NCI-H2081 treated with DMSO at 0.1 percent for 48 hours (cell line): ENCODE measurements at places on chromosomes 16 and 17.

DNA sequence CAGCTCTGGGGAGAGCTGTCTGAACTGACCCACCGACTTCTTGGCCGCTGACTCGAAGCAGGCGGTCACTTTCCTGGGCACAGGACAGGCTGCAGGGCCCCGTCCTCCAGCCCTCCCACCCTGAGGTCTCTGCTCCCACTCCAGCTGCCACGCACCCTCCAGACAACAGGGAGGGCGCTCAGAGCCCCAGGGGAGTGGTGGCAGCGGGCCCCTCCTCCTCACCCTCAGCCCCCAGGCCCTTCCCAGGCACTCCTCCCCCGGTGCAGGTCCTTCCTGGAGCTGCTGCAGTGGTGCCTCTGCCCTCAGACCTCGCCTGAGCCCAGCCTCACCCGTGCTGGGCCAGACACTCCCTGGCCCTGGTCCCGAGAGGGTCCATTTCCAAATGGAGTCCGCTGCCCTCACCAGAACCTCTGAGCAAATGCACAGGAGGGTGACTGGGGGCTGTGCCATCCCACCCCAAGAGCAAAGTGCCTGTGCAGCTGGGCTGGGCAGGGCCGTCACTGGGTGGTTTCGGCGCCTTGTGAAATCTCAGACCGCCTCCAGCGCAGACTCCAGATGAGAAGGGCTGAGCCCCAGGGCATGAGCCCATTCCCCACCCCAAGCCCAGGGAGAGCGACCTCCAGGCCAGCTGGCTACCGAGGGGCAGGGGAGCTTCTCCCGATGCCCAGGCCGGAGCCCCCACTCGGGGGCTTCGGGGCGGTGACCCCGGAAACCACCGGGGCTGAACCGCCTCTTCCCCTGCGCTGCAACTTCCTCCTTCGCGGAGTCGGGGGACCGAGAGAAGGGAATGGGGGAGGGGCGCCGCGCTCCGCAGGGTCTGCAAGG is 717 bp downstream of the CYBA start:
- no peak for DNase-seq

GRCh38 chr17:50686494-50687199 is 21.1 kb downstream of the ANKRD40 start:
- no peak for DNase-seq

- no peak for DNase-seq
These were observed 267.7 kb downstream of the FTO start for GRCh38 chr16:53971616-53972015.

DNA sequence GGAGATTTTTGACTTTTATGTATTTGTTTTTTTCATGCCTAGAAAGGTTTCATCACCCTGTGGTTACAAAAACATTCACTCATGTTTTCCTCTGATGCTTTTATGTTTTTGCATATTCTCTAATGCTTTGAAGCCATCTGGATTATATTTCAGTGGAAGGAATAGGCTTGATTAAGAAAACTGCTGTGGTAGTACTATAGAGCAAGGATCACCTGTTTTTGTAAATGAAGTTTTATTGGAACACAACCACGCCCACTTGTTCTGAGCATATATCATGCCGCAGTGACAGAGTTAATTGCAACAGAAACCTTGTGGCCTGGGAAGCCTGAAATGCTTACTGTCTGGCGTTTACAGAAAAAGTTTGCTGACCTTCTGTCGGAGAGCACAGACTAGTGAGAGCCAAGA is 11.5 kb downstream of the COX10 start:
- DNase-seq, result no peak

DNA sequence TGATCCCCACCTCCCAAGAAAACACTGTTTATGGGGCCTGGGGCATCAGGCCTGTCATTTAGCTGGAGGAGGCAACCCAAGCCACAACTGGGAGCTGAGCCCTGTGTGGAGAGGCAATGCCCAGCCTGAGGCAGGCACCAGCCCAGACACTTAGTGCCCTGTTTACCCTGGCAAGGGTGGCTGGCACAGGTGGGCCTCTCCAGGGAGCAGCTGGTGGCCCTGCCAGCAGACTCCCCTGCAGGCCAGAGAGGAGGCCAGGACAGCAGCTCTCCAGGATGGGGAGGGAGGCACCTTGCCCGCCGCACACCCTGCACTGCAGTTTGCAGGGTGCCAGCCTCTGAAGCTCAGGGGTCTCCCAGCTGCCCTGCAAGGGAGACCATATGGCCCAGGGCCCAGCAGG is 9.1 kb upstream of the TMEM92 start:
- DNase-seq, result no peak

GRCh38 chr17:47212458-47212857 is 3.3 kb downstream of the MYL4 start:
- no peak for DNase-seq

DNA sequence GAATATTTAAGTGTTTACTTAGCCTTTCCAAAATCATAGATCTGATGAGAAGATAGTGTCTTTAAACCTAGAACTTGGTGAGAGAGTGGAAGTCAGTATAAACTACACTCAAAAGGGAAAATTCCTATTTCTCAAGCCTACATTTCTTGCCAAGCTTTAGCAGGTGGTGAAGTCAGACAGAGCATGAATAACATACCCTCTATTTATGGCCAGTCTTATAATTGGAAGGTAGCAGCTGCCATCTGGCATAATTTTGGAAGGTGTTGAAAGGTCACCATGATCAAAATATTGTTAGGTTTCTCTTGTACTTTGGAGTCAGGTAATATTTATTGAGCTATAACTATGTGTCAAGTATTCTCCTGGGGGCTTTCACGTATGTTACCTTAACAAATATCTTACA is 729.3 kb upstream of the KIF2B start:
- DNase-seq, result no peak

DNA sequence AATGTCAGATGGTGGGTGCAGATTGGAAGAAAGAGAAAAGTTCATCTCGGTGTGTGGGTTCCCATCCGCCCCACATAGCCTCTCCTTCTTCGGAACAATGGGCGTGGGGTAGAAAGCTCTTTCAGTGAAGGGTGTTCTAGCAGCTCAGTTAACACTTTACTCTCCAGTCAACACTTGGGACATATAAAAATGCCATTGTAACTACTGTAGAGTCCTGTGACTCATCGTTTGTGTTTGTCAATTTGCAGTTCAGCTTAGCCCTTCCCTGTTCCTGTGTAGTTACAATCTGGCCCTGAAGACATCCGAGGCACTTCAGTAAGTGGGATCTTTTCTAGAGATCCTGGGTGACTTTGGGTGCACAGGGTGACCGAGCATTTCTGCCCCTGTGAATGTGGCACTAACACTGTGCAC is 11.5 kb upstream of the CLEC18C start:
- no peak for DNase-seq

DNA sequence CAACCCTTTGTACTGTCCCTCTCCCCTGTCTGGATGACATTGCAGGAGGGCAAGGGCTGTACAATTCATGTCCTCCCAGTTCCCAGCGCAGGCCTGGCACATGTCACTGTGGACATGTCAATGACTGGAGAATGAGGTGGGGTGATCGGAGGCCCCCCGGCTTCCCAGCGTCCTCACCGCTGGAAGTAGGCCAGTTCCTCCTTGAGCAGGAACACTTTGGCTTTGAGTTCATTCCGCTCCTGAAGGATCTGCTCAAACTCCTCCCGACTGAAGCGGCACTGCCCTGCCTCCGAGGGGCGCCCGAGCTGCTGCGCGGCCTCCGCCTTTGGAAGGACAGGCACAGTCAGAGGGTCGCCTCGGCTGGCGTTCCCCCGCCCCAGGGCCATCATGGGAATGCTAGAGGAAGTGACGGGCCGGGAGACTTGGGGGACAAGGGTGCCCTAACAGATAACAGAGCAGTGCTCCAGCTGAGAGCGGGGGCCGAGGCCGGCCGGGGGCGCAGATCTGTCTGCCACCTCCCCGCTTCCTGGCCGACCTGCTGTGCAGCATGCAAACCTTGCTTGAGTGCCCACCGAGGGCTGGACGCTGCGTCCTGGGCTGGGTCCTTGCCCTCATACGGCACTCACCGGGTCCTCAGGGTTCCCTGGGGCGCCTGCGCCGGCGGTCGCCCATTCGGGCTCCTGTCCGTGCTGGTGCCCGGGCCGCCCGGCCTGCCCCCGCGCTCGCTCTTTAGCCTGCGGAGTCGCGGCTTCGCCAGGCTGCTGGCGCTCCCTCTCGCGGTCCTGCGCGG is 1.3 kb downstream of the RILP start:
- no peak for DNase-seq

GRCh38 chr16:67545665-67546024 is 16.7 kb upstream of the CTCF start:
- no peak for DNase-seq

- DNase-seq, result no peak
These were observed 26.9 kb downstream of the ATAD5 start for GRCh38 chr17:30858556-30859250.

- DNase-seq, result no peak
These were observed 174.3 kb upstream of the TNRC6C start for GRCh38 chr17:77783991-77784820.

DNA sequence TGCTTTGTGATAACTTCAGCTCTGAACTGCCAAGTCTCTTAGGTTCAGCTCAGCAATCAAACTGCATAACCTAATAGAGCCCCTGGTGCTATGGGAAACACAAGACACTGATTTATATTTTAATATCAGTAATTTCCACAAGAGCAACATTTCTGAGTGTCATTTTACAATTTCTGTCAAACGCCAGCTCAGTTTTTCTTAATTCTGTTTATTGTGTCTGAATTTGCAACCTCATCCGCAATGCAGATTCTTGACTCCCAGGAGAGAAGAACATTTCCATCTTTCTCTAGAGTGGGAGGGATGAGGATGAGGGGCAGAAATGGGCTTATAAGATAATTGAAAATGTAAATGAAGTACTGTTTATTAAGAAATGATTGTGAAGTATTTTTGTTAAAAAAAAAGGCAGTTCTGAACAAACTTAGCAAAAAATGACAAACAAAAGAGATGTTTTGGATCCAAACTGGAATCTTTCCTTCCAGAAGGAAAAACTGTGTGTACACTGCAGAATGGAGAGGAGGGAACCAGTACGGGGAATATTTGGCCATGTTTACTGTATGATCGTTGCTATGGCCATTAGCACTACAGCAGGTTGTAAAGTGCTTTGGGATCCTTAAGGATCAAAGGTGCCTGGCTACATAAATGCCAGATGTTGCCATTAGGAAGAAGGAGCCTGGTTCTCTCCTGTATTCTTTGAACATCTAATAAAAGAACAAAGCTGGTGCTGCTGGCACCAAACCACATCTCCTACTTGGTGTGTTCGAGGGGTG is 7.4 kb upstream of the PMFBP1 start:
- no peak for DNase-seq

GRCh38 chr17:79695797-79696609 is 34.7 kb upstream of the ENPP7 start:
- DNase-seq, result no peak

GRCh38 chr16:56980792-56981724 is 8.3 kb upstream of the NLRC5 start:
- DNase-seq, result no peak

DNA sequence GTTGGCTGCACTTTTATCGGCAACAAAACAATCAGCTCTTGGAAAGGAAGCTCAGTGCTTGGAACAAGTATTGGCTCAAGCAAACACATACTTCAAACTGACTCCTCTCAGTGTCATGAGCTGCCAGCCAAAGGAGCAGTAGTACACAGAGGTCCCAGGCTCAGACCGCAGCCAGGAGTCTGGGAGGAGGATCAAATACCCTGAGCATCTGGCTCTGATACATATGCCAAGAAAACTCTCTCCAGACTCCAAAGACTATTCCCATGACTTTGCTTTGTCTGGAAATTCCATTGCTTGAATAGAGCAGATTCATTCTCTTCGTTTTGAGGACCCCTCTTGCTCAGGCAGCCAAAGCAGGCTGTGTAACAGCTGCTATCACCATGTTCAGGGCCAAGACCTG is 501.6 kb upstream of the PSMD7 start:
- no peak for DNase-seq

- no peak for DNase-seq
These were observed 5.6 kb downstream of the RARA start for GRCh38 chr17:40314584-40314956.

GRCh38 chr17:30113213-30113612 is 3.4 kb upstream of the NSRP1 start:
- no peak for DNase-seq

- no peak for DNase-seq
These were observed 182.8 kb downstream of the HS3ST3A1 start for GRCh38 chr17:13418891-13419290.

- DNase-seq, result no peak
These were observed 25.3 kb downstream of the XYLT1 start for GRCh38 chr16:17445421-17445820.

DNA sequence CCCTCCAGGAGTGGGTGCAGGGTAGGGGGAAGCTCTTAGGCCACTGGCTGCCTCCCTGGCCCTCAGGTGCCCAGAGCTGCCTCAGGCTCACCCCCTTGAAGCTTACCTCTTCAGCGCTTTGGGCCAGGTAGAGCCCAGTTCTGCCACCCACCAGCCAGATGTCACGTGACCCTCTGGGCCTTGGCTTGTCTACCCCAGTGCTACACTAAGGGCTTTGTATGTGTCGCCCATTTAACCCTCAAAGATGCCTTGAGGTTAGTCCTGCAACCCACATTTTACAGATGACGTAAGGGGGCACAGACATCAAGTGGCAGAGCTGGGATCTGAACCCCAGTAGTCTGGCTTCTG is 3.4 kb downstream of the HAS3 start:
- DNase-seq, result no peak

GRCh38 chr17:17701658-17702057 is 20.4 kb downstream of the RAI1 start:
- DNase-seq, result no peak

- no peak for DNase-seq
These were observed 23.9 kb downstream of the SLC38A10 start for GRCh38 chr17:81271226-81271625.

GRCh38 chr17:21008992-21009671 is 33.7 kb downstream of the USP22 start:
- DNase-seq, result no peak

DNA sequence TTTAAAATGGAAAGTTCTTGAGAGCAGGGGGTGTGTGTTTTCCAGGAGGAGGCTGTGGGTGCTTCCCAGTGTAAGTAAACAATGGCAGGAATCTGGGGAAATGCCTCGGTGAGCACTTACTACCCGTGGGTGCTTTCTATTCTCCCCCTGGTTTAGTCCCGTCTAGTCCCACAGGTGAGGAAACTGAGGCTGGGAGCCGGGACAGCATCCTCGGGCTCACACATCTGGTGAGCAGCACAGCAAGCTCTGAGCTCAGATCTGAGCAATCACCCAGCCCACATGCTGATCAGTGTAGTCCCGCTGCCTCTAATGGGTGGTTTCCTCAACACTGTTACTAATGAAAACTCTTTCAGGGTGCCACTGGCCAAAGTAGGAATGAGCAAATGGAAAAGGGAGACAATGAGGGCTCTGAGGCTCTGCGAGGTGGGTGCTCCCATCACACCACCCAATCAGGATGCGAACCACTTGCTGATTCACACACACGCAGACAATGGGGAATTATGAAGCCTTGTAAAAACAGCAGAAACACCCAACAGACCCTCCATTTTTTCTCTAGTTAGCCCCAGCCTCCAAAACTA is 202.6 kb downstream of the PARN start:
- DNase-seq, result no peak
